ENCODE measurements at places on chromosomes 6 and 20.

DNA sequence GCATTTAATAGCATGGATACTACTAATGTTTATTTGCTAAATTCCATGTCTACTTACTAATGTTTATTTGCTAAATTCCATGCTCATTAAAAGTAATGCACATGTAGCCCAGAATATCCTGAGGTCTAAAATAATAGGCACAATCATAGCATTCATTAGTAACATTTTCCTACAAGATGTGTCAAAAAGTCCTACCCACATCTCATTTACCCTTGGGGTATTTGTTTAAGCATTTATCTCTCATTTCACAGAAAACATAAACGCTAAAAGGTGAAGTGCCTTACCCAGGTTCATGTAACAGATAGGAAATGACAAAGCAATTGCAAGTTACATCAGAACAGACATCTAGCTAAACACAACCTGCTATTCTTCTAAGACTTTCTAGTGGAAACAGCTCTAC lies 457.1 kb downstream of the HACE1 start:
- no peak for DNase-seq

- no peak for DNase-seq
Measured at GRCh38 chr6:159875194-159875593, 15.6 kb upstream of the MAS1 start.

DNA sequence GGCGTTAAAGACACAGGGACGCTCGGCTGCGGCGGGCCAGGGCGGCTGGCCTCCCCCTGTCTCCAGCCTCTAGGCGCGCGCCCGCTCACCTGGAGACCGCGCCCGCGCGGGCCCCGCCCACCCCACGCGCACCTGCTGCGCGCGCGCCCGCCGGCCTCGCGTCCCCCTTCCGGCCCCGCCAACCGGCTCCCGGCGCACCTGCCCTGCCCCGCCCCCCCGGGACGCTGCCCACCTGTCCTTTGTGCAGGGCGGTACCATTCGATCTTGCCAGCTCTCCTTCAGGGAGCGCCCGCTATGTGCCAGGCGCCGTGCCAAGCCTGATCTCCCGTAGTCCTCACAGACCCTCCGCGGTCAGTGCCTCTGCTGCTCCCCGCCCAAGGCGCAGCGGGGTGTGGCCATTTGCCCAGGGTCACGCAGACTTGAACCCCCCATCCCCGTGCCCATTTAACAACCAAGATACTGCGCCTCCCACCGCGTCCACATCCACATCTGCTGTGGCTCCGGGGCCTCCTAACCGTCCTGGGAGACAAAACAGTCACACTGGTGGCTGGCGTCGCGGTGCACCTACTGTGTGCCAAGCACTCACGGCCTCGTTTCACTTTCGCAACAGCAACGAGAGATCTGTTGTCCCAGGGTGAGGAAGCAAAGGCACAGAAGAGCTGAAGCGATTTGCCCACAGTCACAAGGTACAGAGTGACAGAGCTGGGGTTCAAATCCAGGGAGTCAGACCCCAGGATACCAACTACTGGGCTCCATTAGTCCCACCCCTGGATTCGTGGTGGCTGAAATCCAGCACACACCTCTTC lies 48.1 kb downstream of the NOL4L start:
- no peak for DNase-seq

- no peak for DNase-seq
Measured at GRCh38 chr6:124968401-124968800, 6.2 kb downstream of the RNF217 start.

DNA sequence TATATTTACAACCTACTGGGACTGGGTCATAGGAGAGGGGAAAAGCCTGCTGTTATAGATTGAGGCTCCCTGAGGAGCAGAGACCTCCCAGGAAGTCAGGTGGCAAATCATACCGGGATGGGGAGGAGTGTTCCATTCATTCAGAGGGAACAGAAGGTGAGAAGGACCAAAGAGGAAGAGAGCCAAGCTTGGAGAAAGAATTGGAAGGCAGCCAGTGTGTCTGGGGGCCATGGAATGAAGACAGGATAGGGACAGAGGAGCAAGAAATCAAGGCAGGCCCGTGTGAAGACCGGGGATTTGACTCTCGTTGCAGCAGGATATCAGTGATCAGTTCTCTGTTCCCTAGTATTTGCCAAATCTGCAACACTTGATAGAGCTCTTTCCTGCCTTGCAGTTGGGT lies 5.7 kb upstream of the ZNF217 start:
- no peak for DNase-seq

- no peak for DNase-seq
Measured at GRCh38 chr20:4413314-4414049, 308.2 kb upstream of the PRND start.

GRCh38 chr6:170249817-170250216 lies 41.1 kb downstream of the DLL1 start:
- DNase-seq: no peak

DNA sequence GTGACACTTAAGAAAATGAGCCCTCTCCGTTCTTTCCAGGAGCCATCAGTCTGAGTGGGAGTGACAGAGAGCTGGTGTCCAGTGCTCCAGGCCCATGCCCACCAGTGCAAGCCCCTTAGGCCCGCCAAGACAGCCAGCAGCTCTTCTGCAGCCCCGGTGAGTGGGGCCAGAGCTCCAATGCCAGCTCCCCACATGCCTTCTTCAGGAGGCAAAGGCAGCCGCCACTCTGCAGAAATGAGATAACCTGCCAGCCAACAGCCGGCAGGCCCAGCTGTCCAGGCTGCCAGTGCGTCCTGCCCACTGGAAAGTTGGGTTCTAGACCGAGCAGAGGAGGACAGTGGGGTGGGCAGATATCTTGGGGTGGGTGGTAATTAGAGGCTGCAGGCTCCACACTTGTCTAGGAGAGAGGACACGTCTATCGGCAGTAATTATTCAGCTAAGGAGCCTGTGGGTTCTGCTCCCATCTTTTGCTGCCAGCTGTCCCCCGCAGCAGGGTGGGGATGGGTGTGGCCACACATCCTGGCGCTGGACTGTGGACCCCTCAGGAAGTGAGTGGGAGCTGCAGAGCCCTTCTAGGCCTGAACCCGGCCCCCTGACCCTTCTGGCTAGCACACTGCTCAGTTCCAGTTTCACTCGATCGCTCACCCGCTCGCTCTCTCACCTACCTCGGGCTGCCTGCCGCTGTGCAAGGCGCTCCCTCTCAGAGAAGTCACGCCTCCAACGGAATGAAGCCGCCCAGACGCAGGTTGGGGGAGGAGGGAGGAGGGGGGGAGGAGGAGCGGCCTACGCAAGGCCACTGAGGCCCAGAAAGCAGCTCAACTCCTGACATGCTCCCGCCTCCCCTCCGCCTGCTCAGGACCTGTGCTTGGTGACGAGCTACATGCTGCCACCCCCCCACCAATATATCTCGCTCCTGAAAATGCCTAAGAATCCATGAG lies 3.6 kb downstream of the GRM4 start:
- no peak for DNase-seq

- no peak for DNase-seq
Measured at GRCh38 chr6:36566418-36566905, 19.2 kb upstream of the STK38 start.

DNA sequence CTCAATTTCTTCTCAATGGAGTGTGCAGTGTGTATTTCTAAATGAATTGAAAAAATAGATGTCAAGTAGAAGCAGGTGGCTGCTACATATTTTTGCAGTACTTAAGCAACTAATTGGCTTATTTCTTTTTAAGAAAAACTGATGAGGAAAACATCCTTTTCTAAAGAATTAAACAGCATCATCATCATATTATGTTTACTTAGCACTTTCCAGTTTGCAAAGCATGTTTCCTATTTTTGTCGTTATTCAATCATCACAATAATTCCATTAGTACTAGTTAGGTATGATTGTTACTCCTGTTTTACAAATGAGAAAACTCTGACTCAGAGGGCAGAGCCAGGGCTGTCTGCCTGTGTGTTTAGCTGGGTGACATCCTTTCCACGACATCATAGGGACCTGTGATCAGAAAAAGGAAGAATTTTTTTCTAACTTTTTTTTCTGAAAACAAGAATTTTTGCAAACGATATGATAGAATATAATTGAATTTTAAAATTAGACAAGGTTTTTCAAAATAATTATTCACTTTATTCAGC lies 22.7 kb upstream of the BMP6 start:
- no peak for DNase-seq

- DNase-seq: no peak
Measured at GRCh38 chr6:34576286-34576955, 20.3 kb upstream of the SPDEF start.

DNA sequence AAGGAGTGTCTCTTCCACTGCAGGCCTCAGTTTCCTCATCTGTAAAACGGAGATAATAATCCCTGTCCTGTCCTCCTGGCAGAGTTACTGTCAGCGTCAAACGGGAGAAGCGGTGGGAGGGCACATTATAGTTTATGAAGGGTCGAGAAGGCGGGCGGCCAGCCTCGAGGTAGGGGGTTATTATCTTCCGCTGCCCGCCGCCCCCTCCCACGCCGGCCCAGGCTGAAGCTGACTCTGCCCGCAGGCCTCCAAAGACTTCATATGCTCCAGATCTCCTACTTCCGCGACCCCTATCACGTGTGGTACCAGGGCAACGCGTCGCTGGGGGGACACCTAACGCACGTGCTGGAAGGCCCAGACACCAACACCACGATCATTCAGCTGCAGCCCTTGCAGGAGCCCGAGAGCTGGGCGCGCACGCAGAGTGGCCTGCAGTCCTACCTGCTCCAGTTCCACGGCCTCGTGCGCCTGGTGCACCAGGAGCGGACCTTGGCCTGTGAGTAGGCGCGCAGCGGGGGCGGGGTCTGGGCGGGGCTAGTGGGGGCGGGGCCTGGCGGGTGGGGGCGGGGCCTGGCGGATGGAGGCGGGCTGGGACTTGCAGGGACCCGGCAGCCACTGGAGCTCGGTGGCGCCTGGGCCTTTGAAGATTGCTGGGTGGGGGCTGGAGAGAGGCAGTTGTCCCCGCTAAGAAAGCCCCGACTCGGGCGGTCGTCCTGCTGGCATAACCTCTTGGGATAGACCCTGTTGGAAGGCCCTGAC lies 2.8 kb downstream of the PROCR start:
- DNase-seq: no peak

DNA sequence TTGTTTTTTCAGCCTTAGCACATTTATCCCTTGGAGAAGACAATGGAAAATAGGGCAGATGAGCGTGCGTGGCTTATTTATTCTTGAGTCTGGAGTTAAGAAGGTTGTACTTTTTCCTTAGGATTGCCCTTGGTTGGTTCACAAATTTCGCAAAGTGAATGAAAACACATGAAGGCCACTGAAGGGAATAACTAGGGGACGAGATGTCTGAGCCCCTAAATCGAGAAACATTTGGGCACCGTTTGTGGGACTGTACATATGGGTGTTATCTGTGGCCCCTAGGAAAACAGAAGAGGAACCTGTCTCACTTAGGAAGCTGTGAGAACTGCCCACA lies 19.4 kb upstream of the TRIM27 start:
- no peak for DNase-seq

- DNase-seq: no peak
Measured at GRCh38 chr6:105272786-105273185, 93.0 kb upstream of the POPDC3 start.

DNA sequence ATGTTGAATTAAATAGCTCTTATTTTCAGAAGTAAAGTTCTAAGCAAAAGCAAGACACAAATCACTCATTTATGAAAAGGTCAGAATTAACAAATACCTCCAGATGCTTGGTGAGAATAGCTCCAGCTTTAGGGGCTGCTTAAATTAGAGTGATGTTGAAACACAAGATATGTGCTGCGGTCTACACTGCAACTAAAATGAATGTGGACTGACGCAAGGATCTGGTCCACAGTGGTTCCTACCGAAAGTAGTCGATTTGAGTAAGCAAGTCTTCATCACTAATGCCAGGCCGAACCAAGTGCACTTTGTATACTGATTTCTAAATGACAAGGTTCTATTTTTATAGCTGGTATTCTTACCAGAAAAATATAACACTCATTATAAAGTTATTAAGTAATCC lies 96.3 kb downstream of the PRDM1 start:
- DNase-seq: no peak

DNA sequence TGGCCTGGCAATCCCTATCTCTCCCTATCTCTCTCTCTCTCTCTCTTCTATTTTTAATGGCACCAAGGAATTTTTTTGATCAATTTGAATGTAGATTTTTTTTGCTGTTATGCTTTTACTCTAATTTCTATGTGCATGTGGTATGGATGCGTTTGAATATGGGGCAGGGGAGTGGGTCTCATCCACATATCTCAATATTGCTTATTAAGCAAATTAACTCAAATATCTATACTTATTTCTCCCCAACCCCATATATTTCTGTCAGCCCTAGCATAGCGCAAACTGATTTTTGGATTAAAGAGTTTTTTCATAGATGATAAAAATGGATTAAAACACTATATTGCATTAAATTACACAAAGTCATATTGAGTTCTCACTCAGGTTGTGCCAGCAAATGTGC lies 210.2 kb downstream of the KHDRBS2 start:
- DNase-seq: no peak

DNA sequence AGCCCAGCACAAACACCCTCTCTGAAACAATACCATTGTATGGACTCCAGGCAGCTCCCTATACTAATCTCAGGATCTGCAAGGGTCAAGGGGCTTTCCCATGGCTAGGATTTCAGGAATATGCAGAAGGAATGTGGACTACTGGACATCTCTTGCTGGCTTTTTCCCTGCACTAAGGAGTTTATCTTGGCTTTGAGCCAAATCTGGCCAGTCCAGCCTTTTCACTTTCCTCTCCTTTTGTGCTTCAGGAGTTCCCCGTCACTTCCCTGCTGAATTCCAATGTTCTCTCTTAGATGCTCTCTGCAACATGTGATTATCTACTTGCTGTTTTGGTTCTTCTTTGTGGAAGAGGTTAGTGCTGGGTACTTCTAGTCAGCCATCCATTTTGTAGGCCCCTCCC lies 568.2 kb downstream of the HDGFL1 start:
- no peak for DNase-seq

GRCh38 chr20:31606804-31607639 lies 1.9 kb downstream of the ID1 start:
- DNase-seq: no peak

- DNase-seq: no peak
Measured at GRCh38 chr20:20051767-20052073, 546 bp downstream of the CRNKL1 start.

DNA sequence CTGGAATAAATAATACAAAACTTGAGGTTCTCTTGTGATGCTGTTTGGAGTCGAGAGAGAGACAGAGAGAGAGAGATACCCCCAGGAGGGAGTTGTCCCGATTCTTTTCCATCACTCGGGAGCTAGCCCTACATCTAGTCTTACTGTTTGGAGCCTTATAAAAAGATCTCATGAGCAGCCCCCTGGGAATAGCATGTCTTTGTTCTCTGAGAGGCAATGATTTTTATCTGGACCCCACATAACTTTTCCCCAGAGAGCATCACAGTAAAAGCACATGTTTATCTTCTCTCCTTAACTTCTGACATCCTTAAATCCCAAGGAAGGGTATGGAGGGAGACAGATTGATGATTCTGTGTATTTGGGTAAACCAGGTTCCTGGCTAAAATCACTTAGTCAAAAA lies 20.9 kb upstream of the HLA-DOA start:
- no peak for DNase-seq

DNA sequence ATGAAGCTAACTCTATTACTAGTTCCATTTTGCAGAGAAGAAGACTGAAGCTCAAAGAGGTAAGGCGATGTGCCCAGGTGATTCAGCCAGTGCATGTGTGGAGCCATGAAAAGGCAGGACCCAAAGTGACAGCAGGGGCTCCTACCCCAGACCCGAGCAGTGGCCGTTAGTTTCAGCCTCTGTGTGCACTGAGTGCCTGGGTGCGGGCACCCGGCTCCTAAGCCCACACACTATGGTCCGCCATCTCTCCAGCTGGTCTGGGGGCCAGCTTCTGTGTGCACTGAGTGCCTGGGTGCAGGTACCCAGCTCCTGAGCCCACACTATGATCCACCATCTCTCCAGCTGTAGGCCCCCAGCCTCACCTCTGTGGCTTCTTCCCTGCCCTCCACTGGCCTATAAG lies 123.5 kb upstream of the CST7 start:
- DNase-seq: peak; percentile 39
